ENCODE measurements at places on chromosomes 2 and 18.

GRCh38 chr2:170076189-170076588 is 101.8 kb upstream of the MYO3B start:
- no peak for DNase-seq

- DNase-seq, result no peak
These were observed 544.0 kb upstream of the FAM98A start for GRCh38 chr2:34143149-34143548.

DNA sequence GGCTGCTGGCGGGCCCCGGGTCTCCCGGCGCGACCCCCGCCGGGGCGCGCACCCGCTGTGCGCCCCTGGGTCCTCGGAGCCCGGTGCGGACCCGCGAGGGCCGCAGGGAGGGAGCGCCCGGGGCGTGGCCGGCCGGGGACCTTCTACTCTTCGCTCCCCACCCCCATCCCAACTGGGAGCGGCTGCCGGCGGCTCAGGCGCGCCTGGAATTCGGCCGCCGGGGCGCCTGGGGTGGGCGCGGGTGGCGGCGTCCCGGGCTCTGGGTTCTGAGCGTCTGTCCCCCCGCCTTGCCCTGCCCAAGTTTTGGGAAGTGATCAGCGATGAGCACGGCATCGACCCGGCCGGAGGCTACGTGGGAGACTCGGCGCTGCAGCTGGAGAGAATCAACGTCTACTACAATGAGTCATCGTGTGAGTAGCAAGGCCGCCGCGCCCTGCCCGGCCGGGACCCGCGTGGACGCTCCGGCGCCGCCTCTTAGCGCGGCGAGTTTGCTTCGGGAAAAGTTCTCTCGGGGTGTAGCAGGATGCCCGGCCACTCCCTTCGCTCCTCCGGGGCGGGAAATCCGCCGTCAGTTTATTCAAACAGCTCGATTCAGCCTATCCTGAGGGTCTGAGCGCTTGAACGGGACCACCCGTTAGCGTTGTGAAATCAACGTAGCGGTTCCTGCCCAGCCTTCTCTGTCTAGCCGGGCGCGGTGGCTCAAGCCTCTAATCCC is 502 bp downstream of the TUBB6 start:
- DNase-seq, result peak; percentile 96

- DNase-seq, result no peak
These were observed 165.3 kb upstream of the SMAD2 start for GRCh38 chr18:48095726-48096125.

GRCh38 chr2:36357847-36358659 is 2.5 kb downstream of the CRIM1 start:
- DNase-seq, result no peak

DNA sequence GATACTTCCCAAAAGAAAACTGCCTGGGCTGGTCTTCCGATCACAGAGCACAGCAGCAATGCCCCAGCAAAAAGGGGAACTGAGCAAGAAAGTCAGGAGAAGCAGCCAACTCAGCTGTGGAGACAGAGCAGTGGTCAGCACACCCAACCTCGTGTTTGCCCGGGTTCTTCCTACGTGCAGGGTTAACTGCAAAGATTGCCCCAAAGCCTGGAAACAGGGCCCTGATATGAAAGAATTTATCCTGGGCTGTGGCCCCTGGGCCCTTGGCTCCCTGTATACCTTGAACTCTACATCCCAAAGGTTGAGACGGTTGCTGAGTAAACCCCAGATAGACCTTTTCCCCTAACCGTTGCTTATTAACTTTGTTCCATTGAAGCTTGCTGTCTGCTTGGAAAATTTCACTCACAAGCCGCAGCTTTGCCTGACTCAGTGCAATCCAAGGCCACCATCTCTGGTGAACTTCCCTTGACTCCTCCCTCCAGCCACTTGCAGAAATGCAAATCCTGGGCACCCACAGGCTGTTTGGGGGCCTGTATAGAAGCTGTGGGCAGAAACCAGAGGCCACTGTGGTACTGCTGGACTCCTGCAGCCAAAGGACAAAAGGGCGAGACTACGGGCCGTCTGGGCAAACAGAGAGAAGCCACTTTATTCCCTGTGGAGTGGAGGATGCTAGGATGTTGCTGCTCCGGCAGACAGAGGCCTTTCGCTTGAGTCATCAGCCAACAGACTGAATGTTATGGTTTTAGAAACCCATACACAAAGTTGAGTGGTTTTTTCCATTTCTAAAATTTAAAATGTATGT is 18.2 kb downstream of the NRP2 start:
- peak; percentile 54 for DNase-seq

DNA sequence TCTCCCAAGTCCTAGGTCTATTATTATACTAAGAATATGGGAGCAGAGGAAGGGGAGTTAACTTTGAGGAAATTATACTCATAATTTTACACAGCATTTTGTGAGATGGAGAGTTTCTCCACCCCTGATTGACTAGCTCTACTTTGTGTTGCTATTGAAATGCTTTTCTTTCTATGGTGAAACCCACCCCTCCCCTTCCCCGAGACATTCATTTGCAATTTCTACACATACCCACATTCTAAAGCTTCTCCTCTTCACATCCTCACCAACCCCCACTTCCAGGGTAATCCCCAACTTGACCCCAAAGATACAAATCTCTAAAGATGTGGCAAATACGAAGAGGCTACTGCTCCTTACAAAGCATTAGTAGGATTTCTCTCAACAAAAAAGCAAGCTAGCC is 992.2 kb downstream of the BCL11A start:
- DNase-seq, result no peak

GRCh38 chr2:216474925-216475670 is 23.5 kb upstream of the RPL37A start:
- DNase-seq, result no peak

DNA sequence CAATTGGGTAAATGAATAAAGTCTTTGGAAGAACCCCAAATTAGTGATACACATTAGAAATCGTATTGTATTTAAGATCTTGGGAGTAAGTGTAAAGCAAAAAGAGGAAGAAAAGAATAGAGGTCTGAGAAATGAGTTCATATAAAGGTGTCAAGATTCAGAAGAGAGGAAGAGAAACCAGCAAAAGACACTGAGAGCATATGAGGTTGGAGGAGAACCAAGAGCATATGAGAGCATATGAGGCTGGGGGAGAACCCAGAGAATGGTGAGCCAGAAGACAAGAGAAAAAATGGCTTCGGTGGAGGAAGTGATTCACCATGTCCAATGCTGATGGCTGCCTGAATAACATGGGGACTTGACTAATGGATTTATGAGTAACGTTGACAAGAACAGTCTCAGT is 620.1 kb upstream of the GCFC2 start:
- DNase-seq, result no peak

- DNase-seq, result no peak
These were observed 26.0 kb downstream of the ACADL start for GRCh38 chr2:210199186-210199765.

- DNase-seq, result no peak
These were observed 18.0 kb upstream of the SERPINB11 start for GRCh38 chr18:63684718-63685117.

GRCh38 chr2:104641786-104642185 is 212.1 kb upstream of the POU3F3 start:
- no peak for DNase-seq

- DNase-seq, result no peak
These were observed 404.3 kb downstream of the ZNF521 start for GRCh38 chr18:24947521-24948305.

DNA sequence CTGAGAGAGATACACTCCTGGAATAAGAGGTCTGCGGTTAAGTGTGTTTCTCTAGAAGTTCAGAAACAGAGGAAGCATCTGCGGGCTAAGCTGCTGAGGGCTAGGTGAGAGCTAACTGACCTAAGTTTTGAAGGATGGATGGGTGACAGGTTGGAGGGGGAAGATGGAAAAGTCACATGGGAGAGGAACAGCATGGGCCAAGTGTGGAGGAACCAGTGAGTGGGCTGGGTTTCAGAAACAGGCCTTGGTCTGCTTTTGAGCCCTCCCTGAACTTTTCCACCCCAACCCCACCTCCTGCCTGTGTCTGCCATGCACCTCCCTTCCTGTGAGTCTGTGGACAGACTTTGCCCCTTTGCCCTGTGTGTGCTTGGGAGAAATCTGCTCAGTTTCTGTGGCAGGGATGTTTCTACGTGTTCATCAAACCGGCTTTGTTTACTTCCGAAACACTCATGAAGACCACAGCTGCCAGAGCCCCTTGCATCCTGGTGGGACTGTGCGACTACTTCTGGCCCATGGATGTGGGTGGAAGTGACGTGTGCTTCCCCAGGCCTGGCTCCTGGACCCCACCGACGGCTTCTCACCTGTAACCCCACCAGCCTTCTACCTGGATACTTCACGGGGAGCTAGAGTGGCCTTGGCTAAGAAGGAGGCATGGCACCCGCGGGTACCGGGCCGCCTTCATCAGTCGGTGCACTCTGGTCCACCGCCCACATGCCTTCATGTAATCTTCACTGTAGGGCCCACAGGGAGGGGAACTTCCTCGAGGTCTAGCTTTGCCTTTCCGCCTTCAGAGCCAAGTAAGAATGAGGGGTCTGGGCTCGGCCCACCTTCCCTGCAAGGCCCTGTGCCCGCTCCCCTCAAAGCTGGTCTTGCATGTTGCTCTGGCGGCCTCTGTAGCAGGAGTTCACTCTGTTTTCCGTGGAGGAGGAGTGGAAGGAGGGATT is 1.4 kb upstream of the HPCAL1 start:
- DNase-seq, result no peak

DNA sequence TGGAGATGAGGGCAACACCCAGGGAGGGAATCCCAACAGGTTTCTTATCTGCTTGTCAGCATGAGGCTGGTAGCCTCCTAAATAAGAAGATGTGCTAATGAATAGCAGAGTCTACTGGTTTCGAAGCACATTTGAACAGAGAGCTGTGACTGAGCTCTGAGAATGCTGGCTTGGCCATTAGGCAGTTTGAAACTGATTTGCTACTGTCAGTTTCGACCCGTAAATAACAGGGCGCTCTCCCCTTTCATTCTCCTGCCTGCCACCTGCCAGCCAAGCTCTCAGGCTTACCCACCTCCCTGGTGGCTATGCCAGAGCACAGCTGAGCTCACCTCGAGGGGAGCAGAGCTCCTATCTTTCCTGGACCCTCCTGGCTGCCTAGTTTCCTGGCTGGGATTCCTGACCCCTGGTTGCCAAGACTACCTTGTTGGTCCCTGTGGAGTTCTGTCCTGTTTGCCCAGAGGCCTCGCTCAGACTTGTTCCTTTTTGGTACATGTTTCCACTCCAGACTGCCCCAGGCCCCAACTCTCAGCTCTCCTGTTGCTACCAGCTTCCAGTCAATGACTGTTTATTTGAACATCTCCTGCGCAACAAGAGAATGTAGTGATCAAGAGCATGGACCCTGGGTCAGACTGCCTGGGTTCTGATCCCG is 102.3 kb upstream of the ALPP start:
- DNase-seq, result no peak

DNA sequence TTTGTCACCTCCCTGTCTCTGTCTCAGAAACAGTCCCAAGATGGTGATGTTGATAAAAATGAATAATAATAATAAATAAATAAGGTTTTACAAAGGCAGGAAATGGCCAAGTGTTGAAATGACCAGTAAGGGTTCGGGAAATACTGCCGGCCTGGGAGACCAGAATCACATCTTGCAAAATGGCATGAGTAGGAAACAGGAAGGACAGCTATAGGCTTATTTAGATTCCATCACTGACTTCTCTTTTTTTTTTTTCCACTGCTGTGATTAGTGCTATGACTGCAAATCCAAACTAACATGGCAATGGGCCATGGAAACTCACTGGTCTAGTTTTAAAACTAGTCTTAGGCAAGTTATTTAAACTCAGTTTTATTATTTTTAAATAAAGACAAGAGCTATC is 60.6 kb downstream of the SCN1A start:
- DNase-seq, result no peak

DNA sequence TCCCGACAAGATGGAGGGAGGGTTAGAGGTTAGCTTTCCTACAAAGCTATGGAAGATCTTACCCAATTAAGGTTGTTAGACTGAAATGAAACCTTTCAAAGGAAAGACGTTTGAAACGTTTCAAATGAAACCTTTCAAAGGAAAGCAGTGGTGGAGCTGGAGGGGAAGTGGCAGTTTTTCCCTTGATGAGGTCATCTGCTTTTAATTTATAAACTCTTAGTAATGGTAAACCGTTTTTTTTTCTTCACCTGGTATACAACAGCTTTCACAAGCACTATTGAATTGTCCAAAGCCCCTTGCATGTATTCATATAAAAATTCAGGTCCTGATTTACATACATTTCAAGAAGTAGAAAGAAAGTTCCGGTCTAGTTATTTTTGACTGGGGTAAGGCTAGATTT is 7.4 kb downstream of the PMAIP1 start:
- DNase-seq, result no peak

DNA sequence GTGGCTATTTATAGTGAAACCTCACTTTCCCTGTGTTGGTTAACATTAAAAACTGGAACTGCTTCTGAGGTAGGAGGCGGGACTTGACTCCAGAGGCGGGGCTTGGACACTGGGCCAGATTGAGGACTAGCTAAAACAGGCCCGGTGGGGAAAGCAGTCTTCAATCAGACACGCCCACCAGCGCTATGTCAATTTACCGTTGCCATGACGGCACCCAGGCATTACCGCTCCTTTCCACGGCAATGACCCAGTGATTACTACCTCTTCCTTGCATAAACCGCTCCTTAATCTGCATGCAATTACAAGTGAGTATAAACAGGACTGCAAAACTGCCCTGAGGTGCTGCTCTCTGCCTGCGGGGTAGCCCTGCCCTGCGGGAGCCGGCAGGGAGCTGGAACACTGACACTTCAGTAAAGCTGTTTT is 35.3 kb downstream of the LRRFIP1 start:
- DNase-seq, result peak; percentile 94

GRCh38 chr18:11511434-11512095 is 97.8 kb upstream of the SLC35G4 start:
- no peak for DNase-seq

DNA sequence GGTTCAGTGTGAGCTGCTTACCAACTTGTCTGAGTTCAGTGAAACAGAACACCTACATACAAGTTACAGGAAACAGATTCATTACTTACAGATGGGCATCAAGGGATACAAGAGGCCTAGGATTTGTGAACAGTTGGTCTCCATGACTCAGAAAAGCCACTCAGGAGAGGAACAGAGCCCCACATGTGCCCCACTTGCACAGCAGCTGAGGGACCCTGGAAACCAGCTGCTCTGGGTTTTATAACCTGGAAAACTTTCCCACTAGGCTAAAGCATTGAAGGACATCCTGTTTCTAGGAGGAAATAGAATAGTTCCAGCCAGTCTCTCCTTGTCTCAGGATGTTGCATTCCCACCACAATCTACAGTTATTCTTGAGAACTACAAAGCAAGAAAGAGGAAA is 530.0 kb downstream of the ZNF804A start:
- DNase-seq, result no peak

DNA sequence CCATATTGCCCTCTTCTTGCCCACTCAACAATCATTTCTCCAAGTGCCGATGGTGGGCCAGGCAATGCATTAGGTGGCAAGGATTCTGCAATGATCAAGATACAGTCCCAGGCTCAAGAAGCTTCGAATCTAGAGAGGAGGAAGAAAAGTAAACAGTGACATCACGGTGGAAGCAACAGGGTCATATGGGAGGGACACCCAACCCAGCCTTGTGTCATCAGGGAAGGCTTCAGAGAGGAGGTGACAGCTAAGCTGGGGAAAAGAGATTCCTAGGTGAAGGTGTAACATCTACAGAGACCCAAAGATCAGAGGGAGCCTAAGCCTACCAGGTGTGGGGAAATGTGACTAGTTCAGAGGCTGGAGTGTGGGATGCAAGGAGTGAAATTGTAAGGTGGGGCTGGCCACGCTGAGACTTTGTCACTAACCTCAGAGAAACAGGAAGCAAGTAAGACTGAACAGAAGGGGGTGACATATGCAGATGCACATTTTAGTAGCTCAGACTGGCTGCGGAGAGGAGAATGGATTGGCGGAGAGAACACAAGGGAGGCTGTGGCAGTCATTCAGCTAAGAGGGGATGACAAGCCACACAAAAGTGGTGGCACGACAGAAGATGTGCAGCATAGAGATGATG is 104.9 kb downstream of the ANKRD44 start:
- DNase-seq, result no peak

- no peak for DNase-seq
These were observed 123.3 kb downstream of the CTIF start for GRCh38 chr18:48662011-48662661.
